Activated naive CD4-positive, alpha-beta T cell treated with anti-CD3 and anti-CD28 coated beads, Interleukin-2, amount 50 U/mL, for 16 hours (primary cell): ENCODE measurements at places on chromosomes 6 and 20.

- no peak for DNase-seq
Observed at GRCh38 chr20:63435552-63435951, 36.9 kb downstream of the KCNQ2 start.

DNA sequence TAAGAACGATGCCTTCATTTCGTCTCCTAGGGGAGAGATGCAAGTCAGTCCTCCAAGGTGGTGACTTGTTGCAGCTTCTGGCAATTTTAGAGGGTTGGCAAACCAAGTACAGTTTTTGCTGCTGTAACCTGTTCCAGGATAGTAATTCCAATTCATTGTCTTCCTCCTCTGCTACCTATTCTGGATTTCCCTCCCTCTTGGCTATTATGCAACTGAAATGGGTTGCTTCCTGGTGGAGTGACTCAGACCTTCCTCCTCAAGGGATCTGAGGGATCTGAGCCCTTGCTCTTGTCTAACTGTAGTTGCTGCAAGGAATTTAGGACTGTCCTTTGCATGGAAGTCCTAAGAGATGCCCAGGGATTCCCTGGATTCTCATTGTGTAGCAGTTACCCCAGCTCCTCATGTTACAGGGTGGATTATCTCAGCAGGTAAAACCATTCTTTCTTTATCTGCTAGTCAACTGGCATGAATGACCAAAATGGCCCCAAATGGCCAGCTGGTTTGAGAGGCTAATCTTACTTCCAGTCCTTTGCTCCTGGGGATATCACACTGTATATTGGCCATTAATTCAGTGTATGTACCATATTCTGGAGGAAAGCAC is 17.6 kb upstream of the ELMO2 start:
- DNase-seq, result no peak

- no peak for DNase-seq
Observed at GRCh38 chr20:20229595-20229994, 138.3 kb upstream of the INSM1 start.

DNA sequence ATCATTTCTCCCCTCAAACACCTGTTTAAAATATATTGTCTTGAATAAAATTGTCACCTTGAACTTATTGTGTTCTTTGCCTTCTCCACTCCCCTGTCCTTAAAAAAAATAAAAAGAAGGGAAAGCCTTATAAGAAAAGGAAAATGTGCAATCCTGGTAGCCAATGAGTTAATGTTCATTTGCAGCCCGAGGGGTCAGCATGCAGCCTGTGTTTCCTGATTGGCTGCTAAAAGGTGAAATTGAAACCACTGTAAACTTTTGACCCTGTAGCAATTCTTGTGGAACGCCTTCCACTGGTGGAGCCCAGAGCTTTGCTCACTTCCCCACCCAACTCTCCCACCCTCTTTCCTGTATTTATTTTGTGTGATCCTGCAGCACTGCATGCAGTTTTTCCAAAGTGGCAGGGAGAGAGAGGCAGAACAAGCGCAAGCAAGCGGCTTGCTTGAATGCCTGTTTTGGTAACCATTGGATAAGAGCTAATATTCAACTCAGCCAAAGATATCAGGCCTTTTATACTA is 74.9 kb downstream of the NCOA3 start:
- no peak for DNase-seq

- no peak for DNase-seq
Observed at GRCh38 chr6:166433096-166433495, 50.4 kb upstream of the MPC1 start.

GRCh38 chr20:45138561-45139300 is 14.5 kb upstream of the WFDC12 start:
- peak; percentile 50 for DNase-seq

- DNase-seq, result no peak
Observed at GRCh38 chr6:146149770-146150169, 120.9 kb downstream of the GRM1 start.

DNA sequence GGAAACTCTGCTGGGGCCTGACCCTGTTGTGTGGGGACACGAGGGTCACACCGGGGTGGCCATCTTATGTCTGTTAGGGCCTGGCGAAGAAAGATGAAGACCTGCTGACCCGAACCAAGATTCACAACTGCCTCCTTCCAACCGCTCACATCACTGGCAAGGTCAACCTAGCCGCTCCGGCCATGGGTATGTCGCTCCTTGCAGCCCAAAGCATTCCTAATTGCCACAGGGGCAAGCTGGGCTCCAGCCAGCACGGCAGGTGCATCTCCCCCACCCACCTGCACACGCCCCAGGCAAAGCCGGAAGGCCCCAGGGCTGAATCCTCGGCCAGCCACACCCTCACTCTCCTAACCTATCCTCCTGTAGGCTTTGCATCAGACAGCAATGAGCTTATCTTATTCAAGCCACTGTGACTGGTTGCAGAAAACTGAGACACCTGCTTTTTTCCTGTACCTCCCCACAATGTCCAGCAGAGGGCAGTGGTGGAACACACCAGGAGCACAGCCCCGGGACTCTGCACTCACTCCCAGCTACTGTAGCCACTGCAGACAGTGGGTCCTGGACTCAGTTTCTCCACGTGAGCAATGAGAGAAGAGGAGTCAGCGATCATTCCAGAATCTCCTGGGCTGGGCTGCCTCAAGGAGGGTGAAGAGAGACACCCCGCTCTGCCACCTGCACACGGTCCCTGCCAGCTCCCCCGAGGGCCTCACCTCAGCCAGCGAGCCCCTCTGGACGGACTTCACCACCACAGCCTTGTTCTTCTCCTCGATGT is 170.2 kb downstream of the PREX1 start:
- peak; percentile 54 for DNase-seq

DNA sequence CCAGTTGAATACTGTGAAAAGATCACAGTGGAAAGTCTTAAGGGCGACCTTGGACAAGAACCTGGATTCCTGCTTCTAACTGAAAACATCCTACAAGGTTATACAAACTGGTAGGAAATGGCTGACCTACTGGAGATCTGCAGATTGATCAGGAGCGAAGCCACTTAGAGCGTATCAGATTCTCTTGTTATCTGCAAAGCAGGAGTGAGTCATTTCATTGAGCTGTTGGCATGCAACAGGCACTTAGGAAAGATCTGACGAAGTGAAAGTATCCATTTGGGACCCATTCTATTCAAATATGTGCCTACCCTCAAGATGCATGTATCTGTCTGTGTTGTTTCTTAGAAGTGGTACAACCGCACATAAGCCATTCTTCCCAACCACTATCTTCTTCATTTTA is 131.2 kb upstream of the RIN2 start:
- DNase-seq, result no peak

- DNase-seq, result no peak
Observed at GRCh38 chr6:128305228-128305627, 215.2 kb downstream of the PTPRK start.

GRCh38 chr6:52620906-52621190 is 44.0 kb upstream of the TRAM2 start:
- no peak for DNase-seq

- DNase-seq, result no peak
Observed at GRCh38 chr20:51461306-51461705, 81.2 kb downstream of the NFATC2 start.

- peak; percentile 40 for DNase-seq
Observed at GRCh38 chr6:142850679-142851423, 94.1 kb downstream of the HIVEP2 start.

DNA sequence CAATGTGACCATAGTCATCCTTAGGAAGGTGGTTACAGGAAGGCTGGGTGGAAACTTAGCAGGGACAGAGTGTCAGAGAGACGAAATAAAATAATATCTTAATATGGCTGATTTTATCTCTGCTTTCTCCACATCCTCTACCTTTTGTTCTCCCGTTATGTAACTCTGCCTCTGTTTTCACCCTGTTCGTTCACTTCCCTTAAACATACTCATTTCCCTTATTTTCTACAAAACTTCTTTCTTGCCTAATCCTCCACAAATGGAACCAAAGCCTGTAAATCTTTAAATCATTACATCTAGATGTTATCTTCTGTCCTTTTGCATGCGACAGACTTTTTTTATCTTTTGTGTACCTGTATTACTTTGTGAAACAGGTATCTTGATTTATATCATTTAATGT is 23.3 kb upstream of the CRIP3 start:
- DNase-seq, result no peak

- DNase-seq, result no peak
Observed at GRCh38 chr6:141552031-141552430, 580.7 kb upstream of the GJE1 start.

GRCh38 chr6:43047998-43048397 is 5.7 kb downstream of the CUL7 start:
- DNase-seq, result no peak

DNA sequence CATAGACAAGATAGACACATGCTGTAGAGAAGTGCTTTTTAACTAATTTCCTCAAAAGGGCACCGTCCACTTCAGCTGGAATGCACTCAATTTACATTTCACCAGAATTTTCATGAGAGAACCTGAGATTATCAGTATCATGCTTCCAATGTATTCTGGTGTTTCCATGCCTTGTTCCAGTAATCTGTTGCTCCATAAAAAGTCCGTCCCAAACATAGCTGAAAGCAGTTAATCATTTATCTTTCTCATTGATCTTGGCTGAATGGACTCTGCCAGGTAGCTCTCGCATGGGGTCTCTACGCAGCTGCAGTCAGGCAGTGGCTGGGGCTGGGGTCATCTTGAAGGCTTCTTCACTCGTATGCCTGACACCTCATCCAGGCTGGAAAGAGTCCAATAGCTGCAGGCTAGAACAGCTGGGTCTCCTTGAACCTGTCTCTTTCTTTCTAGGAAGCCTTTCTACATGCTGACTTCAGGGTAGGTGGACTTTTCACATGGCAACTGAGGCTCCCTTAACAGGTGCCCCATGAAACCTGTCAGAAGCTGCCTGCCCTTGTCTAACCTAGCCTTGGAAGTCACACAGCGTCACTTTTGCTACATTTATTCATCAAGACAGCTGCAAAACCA is 18.6 kb upstream of the COL12A1 start:
- no peak for DNase-seq

GRCh38 chr6:108795814-108796213 is 52.4 kb upstream of the ARMC2 start:
- no peak for DNase-seq

DNA sequence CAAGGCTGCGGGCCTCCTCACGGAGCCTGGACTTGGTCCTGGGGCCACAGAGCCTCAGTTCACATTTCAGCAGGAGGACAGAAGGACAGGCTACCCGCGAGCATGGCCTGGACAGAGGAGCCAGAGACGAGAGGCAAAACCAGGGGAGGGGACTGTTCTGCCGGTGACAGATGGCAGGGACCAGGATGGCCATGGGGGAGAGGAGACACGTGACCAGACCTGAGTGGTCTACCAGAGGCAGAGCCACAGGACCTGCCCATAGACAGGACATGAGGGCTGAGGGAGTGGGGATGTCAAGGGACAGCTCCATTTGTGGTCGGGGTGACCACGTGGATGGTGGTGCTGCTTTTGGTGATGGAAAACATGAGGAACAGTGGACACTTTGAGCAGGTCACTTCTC is 207.9 kb downstream of the NFATC2 start:
- no peak for DNase-seq

- DNase-seq, result no peak
Observed at GRCh38 chr6:36786055-36786675, 53.1 kb downstream of the CPNE5 start.

DNA sequence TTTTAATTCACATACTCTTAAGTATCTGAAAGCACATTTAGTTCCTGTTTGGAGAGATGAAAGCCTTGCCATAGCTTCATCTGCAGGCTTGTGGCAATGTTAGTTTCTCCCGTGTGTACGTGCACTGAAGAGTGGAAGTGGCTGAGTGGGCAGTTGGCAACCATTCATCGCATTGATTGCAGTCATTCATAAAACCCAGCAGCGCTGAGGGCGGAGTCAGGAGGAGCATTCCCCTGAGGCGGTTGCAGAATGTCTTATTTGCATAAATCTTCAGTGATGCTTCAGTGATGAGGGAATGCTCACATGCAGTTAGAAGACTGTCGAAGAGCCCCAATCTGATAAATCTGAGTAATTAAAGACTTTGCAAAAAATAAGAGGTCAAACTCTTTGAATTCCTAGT is 79.1 kb downstream of the RIMS1 start:
- no peak for DNase-seq

GRCh38 chr6:5701174-5701573 is 305.6 kb downstream of the NRN1 start:
- DNase-seq, result no peak

- no peak for DNase-seq
Observed at GRCh38 chr20:38275815-38276550, 15.4 kb upstream of the KIAA1755 start.

- DNase-seq, result no peak
Observed at GRCh38 chr20:47669152-47669425, 116.2 kb downstream of the SULF2 start.

DNA sequence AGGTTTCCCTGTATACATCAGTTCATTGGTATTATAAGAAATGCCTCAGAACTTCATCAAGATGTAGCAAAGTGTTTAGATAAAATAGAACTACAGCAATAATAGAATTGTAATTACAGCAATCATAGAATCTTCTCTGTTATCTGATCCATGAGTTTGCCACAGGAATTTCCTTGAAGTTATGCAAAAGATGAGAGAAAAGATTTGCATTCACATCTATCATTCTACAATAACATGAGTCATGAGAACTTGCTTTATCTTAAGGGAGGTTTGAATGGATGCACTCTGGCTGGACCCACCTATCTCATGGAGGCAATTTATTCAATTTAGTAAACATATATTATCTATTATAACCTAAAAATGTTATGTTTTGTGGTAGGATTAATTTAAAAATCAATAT is 329.8 kb upstream of the EPHA7 start:
- no peak for DNase-seq

- DNase-seq, result no peak
Observed at GRCh38 chr6:136403110-136403980, 113.7 kb upstream of the BCLAF1 start.

DNA sequence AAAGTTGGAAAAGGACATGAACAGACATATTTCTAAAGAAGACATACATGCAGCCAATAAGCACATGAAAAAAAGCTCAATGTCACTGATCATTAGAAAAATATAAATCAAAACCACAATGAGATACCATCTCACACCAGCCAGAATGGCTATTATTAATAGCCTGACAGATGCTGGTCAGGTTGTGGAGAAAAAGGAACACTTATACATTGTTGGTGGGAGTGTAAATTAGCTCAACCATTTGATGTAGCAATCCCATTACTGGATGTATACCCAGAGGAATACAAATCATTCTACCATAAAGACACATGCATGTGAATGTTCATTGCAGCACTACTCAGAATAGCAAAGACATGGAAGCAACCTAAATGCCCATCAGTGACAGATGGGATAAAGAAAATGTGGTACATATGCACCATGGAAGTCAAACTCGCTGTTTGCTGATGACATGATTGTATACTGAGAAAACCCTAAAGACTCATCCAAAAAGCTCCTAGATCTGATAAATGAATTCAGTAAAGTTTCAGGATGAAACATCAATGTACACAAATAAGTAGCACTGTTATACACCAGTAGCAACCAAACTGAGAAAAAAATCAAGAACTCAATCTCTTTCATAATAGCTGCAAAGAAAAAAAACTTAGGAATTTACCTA is 196.8 kb downstream of the ADGB start:
- DNase-seq, result no peak

DNA sequence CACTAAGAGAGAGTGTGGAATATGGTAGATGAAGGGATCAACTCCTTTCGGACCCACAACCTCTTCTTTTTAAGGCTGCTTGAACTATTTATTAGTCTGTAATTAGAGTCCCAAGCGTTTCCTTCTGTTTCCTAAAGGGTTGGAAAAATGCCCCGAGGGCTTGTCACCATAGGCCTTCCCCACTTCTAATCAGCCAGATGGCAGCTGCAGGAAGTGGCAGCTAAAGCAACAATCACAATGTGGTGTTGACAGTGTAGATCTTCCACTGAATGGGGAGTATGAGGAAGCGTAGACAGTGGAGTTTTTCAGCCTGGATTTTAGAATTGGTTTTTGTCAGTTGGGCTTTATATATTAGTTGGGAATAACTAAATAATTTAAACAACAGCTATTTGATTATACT is 40.6 kb downstream of the SLC35D3 start:
- DNase-seq, result no peak
